Stimulated activated CD8-positive, alpha-beta memory T cell treated with anti-CD3 and anti-CD28 coated beads, Interleukin-2, amount 100 ng/mL, for 1 hour (primary cell): ENCODE measurements at places on chromosomes 7 and 10.

GRCh38 chr7:7595451-7595850 is 28.8 kb downstream of the MIOS start:
- DNase-seq = no peak

GRCh38 chr7:40733578-40733977 is 598.8 kb downstream of the SUGCT start:
- DNase-seq = no peak

DNA sequence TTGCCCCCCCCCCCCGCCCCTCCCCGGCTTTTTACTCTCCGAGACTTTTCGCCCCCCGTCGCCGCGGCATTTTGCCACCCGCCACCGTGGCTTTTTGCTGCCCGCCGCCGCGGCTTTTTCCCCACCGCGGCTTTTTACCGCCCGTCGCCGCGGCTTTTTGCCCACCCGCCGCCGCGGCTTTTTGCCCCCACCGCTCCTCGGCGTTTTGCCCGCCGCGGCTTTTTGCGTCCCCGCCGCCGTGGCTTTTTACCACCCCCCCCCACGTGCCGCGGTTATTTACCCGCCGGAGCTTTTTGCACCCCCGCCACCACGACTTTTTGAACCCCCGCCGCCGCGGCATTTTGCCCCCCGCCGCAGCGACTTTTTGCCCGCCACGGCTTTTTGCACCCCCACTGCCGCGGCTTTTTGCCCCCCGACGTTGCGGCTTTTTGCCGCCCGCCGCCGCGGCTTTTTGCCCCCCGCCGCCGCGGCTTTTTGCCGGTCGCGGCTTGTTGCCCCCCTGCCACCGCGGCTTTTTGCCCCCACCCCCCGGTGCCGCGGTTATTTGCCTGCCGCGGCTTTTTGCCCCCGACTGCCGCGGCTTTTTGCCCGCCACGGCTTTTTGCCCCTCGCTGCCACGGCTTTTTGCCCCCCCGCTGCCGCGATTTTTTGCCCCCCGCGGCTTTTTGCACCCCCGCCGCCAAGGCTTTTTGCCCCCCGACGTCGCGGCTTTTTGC is 461.1 kb downstream of the ZNF33B start:
- no peak for DNase-seq

DNA sequence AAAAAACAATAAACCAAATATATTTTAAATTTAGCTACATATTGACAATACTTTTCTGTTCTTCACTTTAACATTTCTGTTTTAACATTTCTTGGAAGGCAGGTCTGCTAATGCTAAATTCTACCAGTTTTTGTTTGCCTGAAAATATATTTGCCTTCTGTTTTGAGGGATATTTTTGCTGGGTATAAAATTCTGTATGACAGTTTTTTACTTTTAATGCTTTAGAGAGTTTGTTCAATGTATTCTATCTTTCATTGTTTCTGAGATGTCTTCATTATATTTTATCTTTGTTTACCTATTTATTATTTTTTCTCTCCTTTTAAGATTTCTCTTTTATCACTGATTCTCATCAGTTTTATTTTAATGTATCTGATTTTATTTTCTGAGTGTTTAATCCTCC is 409.2 kb upstream of the DPP6 start:
- DNase-seq = no peak

- DNase-seq = no peak
These were observed 129.4 kb upstream of the HPS1 start for GRCh38 chr10:98576096-98576495.

- no peak for DNase-seq
These were observed 468.8 kb downstream of the ZWINT start for GRCh38 chr10:55892276-55892675.

DNA sequence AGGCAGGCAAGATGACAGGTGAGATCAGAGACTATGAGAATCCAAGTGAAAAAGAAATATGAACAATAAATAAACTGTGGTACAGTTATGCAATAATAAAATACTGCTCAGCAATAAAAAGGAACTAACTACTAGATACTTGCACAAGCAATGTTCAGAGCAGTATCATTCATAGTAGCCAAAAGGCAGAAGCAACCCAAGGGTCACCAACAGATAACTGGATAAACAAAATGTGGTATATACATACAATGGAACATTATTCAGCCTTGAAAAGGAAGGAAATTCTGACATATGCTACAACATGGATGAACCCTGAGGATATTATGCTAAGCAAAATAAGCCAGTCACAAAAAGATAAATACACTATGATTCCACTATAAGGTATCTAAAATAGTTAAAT is 76.9 kb upstream of the KCNIP2 start:
- no peak for DNase-seq

DNA sequence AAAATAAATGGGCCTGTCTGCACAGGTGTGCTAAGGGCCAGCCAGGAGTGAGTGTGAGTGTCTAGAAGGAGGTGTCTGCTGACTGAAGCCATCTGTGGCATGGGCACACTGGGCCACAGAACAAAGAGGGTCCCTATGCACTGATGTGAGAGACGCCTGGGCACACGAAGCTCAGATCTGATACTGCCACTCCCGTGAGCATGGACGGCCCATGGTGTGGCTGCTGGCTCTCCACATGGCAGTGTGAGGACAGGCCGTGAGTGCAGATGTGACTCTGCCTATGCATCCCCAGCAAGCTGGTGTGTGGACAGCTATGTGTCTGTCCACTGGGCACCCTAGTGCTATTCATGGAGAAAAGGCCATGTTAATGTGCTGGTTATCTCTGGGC is 12.8 kb upstream of the MYL7 start:
- no peak for DNase-seq

DNA sequence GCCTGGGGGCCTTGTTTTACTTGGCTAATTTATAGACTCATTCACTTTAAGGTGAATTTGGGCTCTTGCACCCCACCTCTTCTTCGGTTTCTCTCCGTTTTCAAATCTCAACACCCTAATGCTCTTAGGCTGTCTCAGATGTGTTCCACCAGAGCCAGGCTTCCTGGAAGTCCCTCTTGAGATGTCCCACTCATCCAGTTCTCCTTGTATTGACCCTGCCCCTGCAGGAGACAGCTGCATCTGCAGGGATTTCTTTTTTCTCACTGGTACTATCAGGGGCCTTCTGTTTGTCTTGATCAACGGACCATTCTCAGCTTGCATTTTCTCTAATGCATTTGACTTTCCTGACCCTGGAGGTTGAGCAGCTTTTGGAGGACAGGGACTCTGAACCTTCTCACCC is 279.5 kb downstream of the GALNT17 start:
- DNase-seq = no peak

DNA sequence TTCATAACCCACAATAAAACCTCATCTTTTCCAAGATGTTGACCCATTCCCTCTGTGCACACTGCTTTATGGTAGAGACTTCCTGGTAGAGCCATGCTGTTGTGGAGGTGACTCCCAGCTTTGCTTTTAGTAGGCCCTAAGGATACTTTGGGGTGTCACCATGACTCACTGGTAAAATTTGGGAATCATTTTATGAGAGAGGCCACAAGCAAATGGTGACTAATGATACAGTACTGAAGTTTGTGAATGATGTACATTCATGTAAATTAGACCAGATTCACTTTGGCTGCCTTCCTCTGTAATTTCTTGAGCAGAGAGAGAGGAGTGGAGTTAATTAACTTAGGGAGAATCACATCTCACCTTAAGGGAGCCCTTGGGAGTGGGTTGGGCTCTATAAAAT is 686.5 kb downstream of the LRMDA start:
- DNase-seq = no peak

GRCh38 chr7:135645296-135645904 is 16.9 kb upstream of the STMP1 start:
- DNase-seq = no peak

- DNase-seq = no peak
These were observed 62.5 kb upstream of the CAPZA2 start for GRCh38 chr7:116799916-116800315.

GRCh38 chr10:12685261-12686058 is 316.1 kb downstream of the CCDC3 start:
- no peak for DNase-seq
